ENCODE measurements at places on chromosomes 1 and 21.
A peak's percentile ranks its signal among the peaks of the same experiment; 100 is the strongest.

DNA sequence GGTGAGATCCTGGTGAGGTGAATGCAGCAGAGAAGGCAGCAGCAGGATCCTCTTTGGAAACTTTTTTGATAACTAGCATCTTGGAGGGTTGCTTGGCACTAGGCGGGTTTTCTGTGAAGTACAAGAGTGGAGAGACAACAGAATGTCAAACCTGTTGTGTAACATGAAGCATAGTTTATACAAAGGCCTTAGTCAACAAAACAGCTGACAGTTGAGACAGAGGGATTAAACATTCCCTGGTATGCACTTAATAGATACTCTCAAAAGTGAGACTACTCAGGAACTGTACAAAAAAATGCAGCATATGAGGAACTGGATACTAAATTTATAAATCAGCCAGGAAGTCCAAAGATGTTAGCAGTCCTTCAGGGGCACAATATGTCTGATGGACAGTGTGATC, 16.4 kb upstream of the CCDC17 start:
- no peak for DNase-seq

DNA sequence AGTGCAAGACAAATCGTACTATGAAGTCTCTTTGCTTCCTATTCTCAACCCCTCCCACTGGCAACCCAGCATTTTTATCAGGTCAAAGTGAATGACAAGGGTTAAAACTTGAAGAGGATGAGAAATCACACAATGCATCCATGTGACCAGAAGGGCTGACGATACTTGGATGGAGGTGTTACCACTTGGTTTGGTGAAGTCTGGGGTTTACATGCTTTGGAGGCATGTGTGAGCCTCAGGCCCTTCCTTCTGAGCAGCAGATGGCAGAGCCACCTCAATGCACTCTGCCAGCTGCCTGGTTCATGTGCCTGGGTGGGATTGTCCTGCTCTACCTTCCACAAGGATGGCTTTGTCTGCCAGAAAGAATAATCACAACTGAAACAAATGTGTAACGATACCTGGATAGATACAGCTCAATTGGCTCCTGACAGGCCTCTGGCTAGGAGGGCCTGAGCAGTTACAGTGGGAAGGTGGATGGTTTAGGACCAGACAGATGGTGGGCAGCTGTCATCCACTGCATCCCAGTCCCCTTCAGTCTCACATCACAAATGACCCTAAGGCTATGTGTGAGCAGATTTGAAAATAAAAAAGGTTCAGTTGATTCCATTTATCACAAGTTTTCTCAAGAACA, 51.5 kb upstream of the CNIH3 start:
- DNase-seq: no peak

DNA sequence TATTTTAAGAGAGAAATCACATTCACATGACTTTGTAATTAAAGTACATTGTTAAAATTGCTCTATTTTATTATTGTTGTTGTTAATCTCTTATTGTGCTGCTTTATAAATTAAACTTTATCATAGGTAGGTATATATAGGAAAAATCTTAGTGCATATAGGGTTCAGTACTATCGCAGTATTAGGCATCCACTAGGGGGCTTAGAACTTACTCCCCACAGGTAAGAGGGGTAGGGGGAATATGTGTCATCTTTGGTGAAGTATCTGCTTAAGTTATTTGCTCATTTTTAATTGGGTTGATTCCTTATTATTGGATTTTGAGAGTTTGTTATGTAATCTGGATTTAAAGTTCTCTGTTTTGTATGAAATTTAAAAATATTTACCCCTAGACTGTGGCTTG, 385.2 kb downstream of the DUSP10 start:
- DNase-seq: no peak

- DNase-seq: no peak
Measured at GRCh38 chr1:70231475-70231874, 10.3 kb downstream of the SRSF11 start.

- no peak for DNase-seq
Measured at GRCh38 chr1:155110381-155110780, 17.3 kb upstream of the EFNA1 start.

DNA sequence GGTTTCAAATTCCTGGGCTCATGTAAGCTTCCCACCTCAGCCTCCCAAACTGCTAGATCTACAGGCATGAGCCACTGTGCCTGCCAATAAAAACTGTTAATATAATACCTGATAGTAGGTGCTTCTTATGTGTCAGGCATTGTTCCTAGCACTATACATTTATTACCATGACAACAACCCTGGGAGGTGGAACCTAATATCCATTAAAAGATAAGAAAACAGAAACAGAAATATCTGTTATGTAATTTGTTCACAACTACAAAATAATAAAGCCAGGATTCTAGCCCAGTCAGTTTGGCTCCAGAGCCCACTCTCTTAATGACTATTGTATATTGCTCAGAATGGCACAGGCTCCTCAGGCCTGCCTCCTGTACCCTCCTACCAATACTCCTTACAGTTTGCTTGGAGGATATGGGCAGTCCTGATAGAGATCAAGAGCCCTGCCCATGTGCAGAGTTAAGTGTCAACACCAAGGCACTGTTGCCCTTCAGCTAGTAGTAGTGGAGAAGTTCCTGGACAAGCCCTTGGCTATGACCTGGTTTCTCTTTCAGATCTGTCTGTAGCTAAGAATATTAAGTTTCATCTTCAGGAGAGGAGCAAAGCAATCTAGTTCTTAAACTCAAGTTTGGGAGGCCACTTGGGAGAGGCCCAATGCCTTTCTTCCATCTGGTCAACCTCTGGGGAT, 22.4 kb downstream of the RPL5 start:
- no peak for DNase-seq

DNA sequence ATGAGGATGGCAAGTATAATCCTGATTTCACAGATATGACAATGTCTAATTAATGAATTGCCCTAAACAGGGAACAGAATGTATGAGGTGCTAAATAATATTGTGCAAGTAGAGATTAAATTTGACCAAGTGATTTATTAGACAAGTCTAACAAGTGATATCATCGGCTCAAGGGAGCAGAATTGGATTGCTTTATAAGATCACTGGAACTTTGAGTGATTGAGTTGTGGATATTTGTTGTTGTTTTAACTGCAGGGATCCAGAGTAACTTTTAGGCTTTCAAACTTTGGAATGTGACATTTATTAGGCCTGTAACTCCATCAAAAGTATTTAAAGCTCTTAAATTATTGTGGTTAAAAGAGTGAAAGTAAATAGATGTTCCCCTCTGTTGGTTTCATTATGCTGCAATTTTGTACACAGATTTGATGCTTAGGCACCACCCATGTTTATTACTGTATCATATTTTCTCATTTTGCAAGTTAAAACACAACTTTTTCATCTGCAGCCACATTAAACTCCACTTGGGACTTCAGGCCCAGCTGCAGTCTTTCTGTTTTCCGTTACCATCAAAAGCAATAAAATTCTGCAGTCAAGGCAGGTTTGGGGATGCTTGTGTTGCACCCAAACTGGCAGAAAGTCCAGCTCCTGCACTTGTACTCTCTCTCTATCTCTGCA, 206.6 kb downstream of the HLX start:
- DNase-seq: no peak

DNA sequence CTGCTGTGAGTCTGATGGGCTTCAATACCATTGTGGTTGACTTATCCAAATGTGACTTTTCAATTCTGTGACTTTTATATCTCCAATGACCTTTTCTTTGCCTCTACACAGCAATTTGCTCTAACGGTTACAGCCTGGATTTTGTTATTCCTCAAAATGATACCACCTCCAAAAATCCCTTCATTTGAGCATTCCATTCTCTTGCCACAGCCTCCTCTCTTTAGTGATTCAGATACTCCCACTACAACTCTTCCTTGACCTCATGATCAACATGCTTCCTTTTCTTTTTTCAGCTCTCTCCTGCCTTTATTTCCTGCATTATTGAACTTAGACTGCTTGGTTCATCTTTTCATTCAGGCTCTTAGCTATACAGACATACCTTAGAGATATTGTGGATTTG, 16.6 kb upstream of the IL19 start:
- peak; percentile 36 for DNase-seq

DNA sequence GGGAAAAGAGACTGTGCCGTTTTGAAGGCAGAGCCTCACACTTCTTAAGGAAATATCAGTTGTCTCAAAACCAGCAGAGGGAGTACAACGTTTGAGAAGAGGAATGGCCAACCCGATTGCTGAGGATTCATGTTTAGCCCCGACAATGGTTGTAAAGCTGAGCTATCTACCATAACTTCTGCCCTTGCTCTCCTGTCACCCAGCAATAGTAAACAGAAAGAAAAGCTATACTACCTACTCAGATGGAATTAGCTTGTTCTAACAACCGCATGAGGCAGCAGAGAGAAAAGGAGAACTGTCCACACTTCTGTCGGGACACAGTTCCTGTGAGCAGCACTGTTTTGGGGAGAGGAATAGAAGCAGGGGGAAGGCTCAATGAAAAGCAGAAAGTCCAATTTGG, 91.2 kb downstream of the SLC45A1 start:
- no peak for DNase-seq

DNA sequence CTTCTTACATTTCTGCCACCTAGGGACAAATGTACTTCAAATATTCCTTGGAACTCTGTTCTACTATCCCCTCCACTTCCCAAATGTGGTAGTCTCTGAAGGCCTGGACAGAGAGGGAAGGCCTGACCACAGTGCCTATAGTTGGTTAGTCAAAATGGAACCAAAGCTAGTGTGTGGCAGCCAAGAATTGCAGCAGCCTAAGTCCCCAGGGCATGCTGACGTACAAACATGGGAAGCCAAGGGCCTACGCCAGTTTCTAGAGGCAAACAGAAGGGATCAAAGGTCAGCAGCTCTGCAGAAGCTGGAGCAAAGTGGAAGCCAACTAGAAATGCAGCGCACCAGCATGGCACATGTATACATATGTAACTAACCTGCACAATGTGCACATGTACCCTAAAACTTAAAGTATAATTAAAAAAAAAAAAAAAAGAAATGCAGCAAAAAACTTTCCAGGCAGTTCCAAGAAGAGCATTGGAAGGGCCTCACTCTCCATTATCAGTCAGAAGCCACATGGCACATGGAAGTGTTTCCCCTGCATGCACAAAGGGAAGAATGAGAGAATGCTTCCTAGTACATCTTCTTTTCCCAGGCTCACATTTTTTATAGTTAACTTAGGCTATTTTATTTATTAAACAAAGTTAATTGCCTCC, 39.4 kb upstream of the GADD45A start:
- no peak for DNase-seq

DNA sequence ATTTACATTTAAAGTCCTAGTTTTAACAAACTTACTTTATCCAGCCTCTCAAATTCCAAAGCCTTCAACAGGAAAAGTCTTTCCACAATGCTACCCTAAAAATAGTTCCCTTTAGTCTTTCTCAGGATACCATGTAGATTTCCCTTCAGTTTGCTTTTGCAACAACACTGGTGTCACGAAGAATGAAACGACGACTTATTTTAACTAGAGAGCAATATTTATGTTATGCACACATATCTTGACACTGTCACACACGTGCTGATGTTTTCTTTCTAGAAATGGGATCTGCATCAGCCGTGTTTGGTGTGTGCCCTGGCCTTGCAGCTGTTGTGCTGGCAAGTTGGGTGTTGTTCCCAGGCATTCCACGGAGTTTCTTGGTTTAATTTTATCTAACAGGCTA, 75.5 kb downstream of the SIPA1L2 start:
- DNase-seq: no peak

GRCh38 chr1:185644531-185644930, 89.7 kb upstream of the HMCN1 start:
- no peak for DNase-seq

- DNase-seq: no peak
Measured at GRCh38 chr21:43021756-43022600, 47.6 kb downstream of the PKNOX1 start.

DNA sequence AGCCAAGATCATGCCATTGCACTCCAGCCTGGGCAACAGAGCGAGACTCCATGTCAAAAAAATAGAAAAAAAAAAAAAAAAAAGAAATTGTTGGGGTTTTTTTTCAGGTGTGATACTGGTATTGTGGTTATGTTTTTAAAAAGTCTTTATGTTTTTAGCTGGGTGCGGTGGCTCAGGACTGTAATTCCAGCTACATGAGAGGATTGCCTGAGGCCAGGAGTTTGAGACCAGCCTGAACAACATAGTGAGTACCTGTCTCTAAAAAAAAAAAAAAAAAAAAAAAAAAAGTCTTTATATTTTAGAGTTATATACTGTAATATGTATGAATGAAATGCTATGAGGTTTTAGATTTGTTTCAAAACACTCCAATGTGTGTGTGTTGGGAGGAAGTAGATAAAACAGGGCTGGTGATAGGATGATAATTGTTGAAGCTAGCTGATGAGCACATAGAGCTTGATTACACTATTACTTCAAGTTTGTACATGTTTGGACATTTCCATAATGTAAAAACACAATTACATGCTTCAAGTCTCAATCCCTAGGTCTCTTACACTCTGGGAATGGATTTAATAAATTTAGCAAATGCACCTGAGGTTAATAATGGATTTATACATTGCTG, 30.2 kb upstream of the ATP5PO start:
- no peak for DNase-seq

GRCh38 chr1:67705735-67706453, 20.9 kb downstream of the GADD45A start:
- no peak for DNase-seq

DNA sequence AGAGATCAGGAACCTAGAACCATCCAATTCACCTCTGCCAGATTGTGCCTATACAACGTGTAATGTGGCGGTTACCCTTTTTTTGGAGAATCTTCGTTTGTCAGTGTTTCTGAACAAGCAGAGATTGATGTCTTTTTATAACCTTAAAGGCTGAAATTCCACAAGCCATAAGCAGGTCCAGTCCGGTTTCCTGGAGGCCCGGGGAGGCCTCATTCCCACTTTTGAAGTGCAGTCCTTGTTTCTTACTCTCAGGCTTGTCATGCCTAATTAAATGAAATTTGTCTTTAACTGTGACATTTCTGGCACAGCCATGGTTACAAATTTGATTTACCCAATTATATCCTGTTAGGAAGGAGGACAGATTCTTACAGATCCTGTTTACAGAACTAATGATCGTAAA, 27.8 kb downstream of the ZNF362 start:
- DNase-seq: no peak

- no peak for DNase-seq
Measured at GRCh38 chr1:232367293-232367692, 262.6 kb downstream of the SIPA1L2 start.

DNA sequence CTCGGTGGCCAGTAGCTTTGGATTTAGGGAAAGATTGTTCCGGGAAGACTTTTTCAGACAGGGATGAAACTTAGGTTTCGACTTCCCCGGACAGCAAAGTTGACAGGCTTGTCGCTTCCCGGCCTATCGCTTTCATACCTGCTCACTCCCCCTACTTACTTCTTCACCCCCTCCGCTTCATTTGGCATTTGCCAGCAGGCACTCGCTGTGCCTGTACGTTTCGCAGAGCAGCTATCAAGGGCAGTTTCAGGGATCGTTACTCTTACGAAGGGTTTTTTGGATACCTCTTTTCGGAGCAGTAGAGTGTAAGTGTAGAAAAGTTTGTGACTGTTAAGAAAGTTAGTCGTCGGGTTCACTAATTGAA, 393 bp downstream of the BLZF1 start:
- DNase-seq: no peak

Measured in non-pigmented ciliary epithelial cell (primary cell).